ENCODE measurements at places on chromosomes 3 and 15.

DNA sequence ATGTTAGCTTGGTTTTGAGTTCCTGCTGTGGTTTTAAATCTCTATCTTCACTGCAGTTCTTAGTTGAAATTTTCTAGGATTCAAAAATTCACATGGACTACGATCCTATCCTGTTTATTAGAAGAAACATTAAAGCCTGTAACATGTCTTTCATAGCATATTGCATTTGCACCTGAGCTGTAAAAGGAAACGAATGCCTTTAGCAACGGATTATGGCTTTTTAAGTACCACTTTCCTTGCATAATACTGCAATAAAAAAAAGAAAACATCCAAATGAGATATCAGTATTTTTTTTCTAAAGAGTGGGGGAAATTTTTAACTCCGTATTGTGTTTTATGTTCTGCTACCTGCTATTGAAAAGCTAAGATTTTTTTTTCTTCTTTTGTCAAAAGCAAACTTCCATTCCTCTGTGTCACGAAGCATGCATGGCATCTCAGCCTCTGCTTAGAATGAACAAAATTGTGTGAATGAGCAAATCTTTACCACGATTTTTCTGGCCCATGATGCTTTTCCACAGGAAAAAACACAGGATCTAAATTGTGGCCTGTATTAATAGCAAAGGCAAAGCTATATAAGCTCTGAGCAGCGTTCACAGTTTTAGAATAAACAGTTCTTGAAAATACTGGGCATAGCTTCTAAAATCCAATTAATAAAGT is 110.0 kb upstream of the CDIN1 start:
- DNase-seq, result no peak

DNA sequence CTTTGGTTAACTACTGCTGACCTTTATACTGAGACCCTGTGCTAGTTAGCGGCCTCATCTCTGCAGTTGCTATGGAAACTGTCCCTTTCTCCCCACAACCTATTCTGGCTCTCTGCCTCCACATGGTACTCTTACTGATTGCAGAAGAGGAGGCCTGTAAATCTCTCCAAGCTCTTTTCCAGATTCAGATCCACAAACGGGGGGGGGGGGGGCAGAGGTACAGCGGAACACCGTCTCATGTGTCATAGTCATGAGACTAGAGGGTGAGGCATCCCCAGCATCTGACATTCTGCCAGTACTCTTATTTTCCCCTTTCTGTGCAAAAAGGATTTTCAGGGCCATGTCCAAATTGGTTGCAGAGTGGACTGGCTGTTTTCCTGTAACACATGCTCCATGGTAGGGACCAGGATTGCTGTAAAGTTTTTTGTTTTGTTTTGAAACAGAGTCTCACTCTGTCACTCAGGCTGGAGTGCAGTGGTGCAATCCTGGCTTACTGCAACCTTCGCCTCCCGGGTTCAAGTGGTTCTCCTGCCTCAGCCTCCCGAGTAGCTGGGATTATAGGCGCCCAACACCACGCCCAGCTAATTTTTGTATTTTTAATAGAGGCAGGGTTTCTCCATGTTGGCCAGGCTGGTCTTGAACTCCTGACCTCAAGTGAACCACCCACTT is 8.3 kb upstream of the MAP1A start:
- no peak for DNase-seq

- no peak for DNase-seq
These were observed 62.6 kb downstream of the OSBPL10 start for GRCh38 chr3:31918179-31919150.

DNA sequence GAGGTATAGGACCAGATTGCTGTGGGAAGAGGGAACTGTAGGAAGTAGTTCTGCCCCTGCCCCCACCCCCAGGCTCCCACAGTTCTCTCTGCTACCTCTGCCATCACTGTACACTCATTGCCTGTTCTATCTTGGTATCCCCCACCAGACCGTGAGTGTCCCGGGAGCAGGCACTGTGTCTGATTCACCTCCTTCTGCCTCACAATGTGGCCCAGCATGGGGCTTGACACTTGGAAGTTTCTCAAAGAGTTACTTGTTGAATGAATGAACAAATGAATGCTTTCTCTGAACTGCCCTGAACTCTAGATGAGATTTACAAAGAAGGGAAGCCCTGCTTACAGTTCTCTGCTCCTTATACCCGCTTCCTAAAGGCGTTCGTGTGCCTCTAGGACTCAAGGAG is 27.1 kb upstream of the PIK3CB start:
- no peak for DNase-seq

- no peak for DNase-seq
These were observed 2.7 kb downstream of the C3orf22 start for GRCh38 chr3:126555795-126556636.

- no peak for DNase-seq
These were observed 51.0 kb downstream of the VGLL4 start for GRCh38 chr3:11592445-11593298.

- no peak for DNase-seq
These were observed 37.0 kb downstream of the CLDN18 start for GRCh38 chr3:138046955-138047354.

DNA sequence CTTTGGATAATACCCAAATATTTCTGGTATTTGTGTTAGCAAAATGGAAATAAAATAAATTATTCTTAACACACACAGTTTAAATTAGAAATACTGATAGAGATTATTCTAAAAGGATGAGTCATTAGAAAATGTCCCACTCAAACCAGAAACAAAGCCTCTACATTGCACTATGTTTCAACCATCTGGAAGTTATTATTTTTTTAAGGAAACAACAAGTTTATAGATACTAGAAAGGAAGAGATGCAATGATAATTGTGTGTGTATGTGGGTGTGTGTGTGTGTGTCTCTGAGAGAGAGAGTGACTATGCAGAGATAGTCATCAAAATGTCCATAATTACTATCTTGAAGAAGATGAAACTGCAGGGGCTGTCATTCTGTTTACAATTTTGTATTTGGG is 1340.5 kb downstream of the ROBO1 start:
- peak; percentile 67 for DNase-seq

GRCh38 chr15:100948430-100948762 is 29.2 kb downstream of the LRRK1 start:
- DNase-seq, result no peak

- DNase-seq, result peak; percentile 55
These were observed 288.3 kb downstream of the ULK4 start for GRCh38 chr3:41673650-41674049.

DNA sequence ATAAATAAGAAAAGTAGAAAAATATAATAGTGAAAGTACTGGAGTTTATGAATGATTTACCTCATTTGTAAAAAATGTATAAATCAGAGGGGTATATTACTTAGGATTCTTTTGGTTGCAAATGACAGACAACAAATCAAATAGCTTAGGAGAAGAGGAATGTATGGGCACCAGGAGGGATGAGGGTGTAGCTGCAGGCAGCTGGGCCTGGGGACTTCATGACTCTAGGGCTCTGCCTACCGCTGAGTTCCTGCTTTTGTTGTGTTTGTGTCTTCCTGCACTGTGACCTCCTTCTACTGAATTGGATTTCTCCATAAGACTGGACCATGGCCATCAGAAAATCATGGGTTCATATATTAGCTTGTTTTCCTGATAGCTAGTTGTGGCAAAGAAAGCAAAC is 27.9 kb upstream of the PDE8A start:
- no peak for DNase-seq

- no peak for DNase-seq
These were observed 148.9 kb downstream of the DNAJB8 start for GRCh38 chr3:128317698-128318231.

DNA sequence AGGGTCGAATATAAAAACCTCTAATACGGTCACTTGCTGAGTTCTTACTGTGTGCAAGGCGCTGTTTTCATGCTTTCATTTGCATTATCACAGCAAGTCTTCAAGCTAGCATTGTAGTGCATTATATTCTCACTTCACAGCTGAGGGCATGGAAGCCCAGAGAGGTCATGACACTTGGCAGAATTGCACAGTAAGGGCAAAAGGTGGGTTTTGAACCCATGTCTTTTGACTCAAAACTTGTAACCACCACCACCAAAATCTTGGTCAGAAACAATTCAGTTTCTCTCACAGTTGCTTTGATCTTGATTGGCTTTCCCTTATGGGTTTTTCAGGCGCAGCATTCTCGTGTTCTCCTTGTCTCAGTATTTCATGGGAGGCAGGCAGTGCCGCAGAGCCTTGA is 371.1 kb downstream of the PTPRG start:
- no peak for DNase-seq

DNA sequence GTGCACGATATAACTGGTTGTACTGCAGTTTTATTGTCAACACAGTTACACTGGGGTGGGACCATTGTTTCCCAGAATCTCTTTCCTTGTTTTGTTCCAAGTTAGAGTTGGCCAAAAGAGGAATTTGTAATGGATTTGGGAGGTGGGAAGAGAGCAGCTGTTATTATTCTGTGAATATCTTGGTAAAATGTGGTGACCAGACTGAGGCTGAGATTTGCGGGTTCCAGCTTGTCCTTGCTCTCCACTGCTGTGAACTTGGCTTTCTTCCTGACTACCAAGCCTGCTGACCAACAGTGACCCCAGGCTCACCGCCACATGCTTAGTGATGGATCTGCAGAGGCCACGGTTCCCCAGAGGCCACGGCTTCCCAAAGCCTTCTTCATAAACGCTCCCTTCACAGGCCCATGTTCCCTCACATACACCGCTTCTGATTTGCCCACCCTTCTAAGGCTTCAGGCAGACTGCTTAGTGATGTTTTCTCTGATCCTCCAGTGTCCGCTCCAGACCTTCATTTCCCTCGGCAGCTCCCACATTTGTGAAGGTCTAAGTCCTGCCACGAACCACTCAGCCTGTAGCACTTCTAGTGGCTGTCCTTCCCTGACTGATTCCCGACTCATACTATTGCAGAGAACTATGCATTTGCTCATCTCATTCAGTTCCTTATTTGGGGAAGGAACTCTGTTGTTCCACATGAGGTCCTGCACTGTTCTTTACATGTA is 525.5 kb upstream of the RGMA start:
- no peak for DNase-seq

- DNase-seq, result no peak
These were observed 60.0 kb downstream of the NMNAT3 start for GRCh38 chr3:139617672-139618268.

DNA sequence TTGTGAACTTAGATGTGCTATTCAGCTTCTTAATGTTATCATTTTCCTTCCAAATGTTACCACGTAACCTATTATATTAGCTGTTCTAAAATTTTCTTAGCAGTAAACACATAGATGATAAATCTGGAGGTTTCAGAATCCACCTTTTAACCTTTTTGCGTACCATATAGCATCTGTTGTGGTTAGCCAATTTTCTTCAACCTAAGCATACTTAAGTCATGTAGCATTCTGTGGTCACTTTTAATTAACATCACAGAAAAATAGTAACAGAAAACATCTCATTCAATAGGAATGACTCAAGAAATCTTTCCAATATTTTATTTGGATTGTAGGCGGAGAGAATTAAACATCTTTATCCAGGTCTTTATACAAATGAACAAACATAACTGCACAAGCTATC is 1465.3 kb upstream of the GBE1 start:
- DNase-seq, result no peak

GRCh38 chr15:31298707-31299172 is 27.9 kb upstream of the KLF13 start:
- no peak for DNase-seq

DNA sequence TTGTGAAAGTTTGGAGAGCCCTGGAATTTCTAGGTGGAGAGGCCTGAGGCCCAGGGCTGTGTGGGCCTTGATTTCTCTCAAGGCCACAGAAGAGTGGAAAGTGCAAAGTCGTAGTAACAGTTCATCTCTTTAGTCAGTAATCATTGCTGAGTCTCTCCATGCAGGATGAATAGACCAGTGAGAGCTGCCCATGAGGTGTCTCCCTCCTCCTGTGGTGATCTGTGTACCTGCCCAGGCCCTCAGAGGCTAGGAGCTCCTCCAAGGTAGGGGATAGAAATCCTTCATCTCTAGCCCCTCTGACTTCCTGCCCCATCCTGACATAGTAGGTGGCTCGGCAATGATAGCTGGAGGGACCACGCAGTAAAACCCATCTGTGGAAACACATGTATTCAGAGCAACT is 6.8 kb upstream of the IDH3A start:
- DNase-seq, result no peak

DNA sequence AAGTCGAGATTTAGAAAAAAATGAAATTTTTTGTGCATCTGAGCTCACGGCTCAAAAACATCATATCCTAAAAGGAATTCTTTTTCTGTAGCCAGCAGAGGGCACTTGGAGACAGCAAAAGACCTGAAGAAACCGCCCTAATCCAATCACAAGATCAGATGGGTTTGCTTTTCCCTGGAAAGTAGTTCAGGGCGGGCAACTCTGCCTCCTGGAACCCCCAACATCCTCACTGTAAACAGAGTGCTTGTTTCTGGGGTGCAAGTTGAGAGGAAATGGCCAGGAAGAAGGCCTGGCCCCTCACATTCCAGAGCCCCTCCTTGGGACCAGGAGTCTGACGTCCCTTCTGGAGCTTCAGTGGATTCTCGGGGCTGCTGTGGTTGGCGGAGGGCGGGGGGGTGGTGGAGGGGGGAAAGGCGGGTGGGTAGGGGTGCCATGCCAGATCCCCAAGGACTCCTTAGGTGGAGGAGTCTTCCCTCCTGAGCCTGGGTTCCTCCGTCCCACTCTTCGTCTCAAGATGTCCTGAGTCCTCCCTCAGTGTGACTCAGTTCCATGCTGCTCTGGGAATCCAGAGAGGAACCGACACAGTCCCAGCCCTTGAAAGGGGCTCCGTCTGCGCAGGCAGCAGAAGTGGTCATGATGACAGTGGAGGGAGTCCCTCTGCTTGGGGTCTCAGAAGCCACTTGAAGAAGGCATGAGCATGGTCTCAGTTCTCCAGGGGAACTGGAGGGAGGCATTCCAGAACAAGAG is 35.9 kb downstream of the CCK start:
- peak; percentile 36 for DNase-seq

DNA sequence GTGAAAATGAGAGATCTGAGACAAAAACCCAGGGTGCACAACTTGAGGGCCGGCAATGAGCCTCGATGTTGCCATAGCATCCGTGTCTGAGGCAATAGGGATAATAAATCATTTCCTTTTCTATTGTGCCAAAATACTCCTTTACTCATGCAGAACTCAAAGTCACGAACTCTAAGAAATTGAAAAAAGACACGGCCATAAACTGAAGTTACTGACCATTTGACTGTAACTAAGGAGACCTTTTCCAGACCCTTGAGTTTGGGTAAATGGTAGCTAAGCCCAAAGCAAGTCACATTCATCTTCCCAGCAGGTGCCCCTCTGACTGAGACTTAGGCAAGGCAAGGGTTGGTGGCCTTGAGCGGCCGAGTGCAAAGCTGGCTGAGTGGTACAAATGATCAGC is 141.2 kb upstream of the SLCO3A1 start:
- DNase-seq, result no peak

GRCh38 chr3:24235121-24235520 is 259.5 kb downstream of the THRB start:
- no peak for DNase-seq

- no peak for DNase-seq
These were observed 141.4 kb upstream of the MRPS22 start for GRCh38 chr3:139202226-139202958.

GRCh38 chr3:131501949-131502348 is 822 bp downstream of the MRPL3 start:
- no peak for DNase-seq

DNA sequence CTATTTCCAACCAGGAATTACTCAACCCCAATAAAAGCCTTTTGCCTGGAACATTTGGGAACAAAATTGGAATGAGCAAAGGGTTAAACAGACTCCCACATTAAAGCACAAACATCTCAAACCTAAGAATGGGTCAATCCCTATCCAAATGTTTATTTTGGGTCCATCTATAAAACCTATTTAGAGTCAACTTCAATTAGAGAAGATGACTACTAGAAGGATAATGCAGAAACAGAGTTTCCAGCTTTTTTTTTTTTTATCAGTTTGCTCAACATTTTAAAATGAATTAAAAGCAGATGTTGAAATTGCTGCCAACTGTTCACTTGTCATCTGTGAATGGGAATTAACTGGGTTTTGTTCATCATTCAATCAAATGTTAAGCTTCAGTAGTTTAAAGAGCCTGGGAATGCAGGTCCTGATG is 4.1 kb upstream of the TBC1D23 start:
- DNase-seq, result peak; percentile 63
